Activated naive CD4-positive, alpha-beta T cell treated with anti-CD3 and anti-CD28 coated beads, Interleukin-2, amount 10 ng/mL, durations not matched to agents 7 days and 5 days (primary cell): ENCODE measurements at places on chromosomes 2 and 18.

- no peak for DNase-seq
Observed at GRCh38 chr18:72846736-72847533, 20.9 kb downstream of the NETO1 start.

DNA sequence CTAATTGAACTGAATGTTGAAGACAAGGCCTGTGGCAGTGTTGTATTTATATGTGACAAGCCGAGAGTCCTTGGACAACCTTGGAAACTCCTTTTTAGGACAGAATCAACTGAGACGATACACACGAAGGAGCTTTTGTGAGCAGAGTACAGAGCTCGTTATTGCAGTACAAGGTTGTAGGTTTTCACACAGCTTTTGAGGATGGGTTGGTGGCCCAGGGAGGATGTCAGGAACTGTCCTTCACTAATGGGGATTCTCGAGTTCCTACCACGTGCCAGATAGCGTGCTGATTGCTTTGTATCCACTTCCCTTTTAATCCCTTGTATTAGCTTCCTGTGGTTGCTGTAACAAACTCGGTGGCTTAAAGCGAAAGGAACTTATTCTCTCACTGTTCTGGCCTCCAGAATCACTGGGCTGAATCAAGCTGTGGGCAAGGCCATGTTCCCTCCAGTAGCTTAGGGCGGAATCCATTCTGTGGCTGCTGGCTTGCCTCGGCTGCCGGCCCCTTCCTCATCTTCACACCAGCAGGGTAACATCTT, 20.2 kb downstream of the INPP4A start:
- peak; percentile 69 for DNase-seq

DNA sequence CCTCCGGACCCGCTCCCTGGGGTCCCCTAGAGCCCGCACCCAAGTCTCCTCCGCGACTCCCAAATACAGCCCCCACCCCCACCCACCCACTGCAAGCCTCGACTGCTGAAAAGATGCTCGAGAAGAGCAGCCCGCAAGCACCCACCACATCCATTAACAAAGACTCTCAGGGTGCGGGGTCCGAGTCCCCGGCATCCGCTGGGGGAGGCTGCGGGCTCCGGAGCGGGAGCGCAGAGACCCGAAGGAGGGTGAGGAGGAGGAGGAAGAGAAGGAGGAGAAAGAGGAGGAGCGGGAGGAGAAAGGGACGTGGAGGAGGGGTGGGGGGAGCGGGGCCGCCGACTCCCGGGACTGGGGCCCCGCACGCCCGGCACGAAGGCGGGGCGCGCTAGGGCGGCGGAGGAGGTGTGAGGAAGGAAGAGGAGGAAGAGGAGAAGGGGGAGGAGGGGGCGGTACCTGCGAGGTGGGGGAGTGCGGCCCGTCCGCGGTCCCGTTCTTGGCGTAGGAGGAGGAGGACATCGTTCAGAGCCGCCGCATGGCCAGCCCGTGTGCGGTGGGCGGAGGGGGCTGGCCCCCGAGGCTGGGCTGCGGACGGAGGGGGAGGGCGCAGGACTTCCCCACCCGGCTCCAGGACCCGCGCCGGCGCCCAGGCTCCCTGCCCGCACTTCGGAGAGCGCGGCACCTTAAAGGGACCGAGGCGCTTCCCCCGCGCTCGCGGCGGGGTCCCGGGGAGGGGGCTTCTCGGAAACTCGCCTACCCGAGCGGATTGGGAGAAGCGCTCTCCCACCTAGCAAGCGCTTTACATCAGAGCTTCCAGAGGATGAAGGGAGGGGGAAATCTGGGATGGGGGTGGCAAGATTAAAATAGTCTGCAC, at the start of gene CACNB4:
TSS of gene CACNB4 (minus strand) at position 549 of the 871 bp plus-strand sequence.
- peak; percentile 39 for DNase-seq

DNA sequence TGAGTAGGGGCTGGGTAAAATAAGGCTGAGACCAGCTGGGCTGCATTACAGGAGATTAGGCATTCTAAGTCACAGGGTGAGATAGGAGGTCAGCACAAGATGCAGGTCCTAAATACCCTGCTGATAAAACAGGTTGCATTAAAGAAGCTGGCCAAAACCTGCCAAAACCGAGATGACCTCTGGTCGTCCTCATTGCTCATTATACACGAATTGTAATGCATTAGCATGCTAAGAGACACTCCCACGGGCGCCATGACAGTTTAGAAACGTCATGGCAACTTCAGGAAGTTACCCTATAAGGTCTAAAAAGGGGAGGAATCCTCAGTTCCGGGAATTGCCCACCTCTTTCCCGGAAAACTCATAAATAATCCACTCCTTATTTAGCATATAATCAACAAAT, 132.2 kb downstream of the ARL4C start:
- no peak for DNase-seq

- DNase-seq, result no peak
Observed at GRCh38 chr2:233350708-233351107, 3.6 kb upstream of the DGKD start.

DNA sequence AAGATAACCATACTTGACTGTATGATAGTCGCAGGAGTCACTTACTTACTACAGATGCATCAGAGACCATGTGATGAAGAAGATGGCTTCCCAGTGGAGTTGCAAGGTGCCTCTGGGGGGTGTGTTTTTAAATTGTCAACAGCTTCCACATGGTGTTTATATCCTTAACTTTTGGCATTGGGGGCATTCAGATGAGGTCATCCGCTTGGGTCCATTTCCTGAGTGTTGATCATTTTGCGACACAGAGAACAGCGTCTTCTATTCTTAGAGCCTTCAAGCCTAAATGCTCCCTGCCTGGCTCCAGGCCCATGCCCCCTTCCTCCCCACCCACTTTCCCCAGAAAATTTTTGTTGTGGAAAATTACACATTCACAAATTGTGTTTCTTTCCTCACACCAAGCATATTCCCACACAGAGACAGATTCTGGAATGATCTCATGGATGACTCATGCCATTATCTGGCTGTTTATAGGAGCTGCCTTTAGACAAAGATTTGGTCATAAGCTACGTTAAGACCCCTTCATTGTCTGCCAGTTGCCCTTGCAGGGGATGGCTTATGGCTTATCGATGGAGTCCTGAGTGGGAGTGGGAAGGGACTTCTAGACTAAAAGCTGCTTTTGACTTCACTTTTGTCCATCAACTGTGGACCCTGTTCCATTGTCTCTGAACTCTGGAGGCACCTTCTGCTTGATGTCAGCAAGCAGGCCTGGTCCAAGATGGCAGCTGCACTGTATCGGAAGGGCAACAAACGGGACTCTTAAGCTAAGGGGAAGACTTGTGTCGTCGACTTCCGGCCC, 91.8 kb downstream of the CABLES1 start:
- DNase-seq, result no peak

- DNase-seq, result no peak
Observed at GRCh38 chr18:39871961-39872360, 2083.1 kb upstream of the PIK3C3 start.

DNA sequence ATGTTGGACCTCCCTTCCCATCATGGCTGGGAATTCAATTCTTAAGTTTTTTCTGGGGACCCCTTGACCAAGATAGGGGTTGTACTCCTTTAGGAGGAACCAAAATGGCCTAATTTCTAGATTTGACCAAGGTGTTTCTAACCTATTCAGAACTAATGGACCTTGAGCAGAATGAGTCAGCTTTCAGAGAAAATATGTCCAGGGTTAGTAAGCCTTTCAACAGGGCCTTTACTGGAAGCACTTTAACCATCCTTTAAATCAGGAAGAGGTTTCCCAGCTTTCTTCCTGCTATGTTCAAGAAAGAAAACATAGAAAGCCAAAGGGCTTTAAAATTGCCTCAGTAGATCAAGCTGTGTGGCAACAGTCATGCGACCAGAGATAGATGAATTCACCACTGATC, 1184.9 kb upstream of the ACVR2A start:
- no peak for DNase-seq

DNA sequence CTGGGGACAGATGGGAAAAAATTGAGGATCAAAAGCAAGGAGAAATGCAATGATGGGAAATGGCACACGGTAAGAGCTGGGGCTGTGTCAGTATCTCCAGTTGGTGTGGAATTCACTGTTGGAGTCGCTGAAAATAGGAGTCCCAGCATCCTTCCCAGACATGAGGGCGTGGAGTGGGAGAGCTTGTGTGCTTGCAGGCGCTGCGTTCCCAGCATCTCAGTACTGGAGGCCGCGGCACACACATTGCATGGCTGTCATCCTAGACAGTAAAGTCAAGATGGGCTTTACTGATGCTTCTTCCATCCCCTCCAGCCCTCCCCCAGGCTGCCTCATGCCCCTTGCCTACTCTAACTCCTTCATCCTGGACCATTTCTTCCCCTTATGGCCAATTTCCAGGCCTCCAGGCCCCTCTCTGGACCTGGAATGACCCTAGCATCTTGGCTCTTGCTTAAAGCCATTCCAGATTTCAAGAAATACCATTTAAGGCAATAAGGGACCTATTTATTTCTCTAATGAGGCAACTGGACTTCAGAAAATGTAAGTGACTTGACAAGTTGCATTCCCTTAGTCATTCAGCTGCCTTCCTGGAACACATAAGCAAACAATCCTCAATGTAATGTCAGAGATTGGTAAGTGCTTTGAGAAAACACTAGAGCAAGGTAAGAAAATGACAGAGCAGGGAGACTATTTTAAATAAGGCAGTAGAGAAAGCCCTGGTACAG, 70.5 kb upstream of the TTC39C start:
- no peak for DNase-seq

DNA sequence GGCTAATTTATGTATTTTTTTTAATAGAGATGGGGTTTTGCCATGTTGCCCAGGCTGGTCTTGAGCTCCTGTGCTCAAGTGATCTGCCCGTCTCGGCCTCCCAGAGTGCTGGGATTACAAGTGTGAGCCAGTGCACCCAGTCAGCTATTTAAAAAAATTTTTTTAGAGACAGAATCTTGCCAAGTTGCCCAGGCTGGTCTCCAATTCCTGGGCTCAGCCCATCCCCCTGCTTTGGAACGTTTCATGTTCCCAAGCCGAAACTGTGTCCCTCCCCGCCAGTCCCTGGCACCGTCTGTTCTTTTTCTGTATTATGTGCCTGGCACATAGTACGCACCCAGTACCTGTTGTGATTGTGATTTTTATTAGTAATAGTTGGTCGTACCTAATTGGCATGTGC, 63.1 kb upstream of the MGAT5 start:
- no peak for DNase-seq

DNA sequence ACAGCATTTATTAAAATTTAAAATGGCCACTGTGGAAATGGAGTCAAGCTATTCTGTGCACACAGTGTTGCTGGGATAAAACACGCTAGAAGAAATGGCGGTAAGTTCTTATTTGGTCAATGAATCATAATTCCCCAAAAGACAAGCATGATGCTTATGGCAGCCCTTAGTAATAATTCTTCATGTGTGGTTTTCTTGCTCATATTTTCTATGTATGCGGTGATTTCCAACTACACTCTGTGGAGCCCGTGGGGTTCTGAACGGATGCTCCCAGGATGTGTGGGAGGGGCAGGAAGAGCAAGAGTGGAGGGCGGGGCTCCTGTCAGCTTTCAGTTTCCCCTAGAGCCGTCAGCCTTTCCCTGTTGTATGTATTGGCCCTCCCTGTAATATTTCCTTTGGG, 91.7 kb upstream of the RMDN2 start:
- no peak for DNase-seq

- peak; percentile 85 for DNase-seq
Observed at GRCh38 chr18:13464432-13465123, 246.0 kb downstream of the LDLRAD4 start.

GRCh38 chr2:147331790-147332419, 512.9 kb upstream of the ACVR2A start:
- DNase-seq, result peak; percentile 67
